ENCODE measurements at places on chromosomes 5 and 9. TPM values are rescaled to one million over a fixed set of nuclear protein-coding genes. Genes with fewer than 3 reads are reported as not detected.

The TAF7 gene
- polyA plus RNA-seq = 196 TPM

The PCDHGB4 gene
- 0.08 TPM for polyA plus RNA-seq

The CAPSL gene
- not detected for polyA plus RNA-seq

The KCNT1 gene
- polyA plus RNA-seq = 0.16 TPM

The IFNA13 gene
- not detected for polyA plus RNA-seq

The CMYA5 gene
- 0.10 TPM for polyA plus RNA-seq

The ARHGEF37 gene
- not detected for polyA plus RNA-seq

The IL33 gene
- polyA plus RNA-seq = not detected
